ENCODE measurements at places on chromosomes 3 and 15.

DNA sequence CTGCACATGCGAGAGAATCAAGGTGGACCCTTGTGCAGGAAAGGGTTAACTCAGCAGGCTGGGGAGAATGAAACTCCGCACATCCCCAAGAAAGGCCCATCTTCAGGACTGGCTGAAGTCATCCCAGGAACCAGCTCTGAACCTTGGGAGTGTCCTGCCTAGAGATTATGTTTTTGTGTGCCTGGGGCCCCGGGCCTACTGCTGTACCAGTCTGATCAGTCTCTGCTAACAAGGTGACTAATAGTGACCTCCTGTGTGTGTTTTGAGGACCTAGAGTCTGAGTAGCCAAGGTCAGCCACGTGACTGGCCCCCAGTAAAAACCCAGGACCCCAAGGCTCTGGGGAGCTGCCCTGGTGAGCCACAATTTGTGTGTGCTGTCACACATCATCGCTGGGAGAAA lies 58.2 kb downstream of the CYFIP1 start:
- DNase-seq = no peak

DNA sequence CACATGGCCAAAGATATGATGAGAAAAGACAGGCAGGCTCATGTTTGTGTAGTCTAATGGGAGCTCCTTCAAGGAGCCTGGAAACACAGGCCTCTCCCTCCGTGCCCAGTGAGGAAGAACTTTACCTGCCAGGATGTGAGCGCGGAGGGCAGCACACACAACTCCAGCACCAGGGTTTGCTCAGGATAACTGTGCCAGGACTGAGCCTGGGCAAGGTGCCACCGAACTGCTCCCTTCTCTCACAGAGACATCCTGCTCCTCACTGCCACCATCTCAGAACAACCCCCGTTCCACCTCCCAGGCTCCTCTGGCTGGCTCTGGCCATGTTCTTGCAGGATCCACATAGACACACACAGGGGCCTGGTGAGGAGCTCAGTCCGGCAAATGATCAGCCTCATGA lies 87.4 kb downstream of the NUP210 start:
- DNase-seq = no peak

GRCh38 chr3:134797057-134797740 lies 2.1 kb downstream of the EPHB1 start:
- no peak for DNase-seq

DNA sequence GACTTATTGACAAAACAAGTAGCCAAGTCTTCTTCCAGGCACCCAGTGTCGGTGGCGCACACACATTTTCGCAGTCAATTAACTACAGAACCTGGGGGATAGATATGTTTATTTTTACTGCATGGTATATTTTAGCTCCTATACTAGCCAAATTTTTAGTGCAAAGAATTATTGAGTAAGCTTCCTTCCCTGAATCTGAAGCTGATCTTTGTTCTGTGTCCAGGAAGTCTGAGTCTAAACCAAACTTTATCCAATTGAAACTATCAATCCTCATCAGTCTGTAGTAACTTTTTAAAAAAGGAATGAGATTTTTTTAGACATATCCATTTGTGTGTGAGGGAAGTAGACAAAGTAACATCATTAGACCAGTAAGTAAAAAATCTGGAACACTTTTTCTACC lies 133.1 kb downstream of the GADL1 start:
- DNase-seq = no peak

DNA sequence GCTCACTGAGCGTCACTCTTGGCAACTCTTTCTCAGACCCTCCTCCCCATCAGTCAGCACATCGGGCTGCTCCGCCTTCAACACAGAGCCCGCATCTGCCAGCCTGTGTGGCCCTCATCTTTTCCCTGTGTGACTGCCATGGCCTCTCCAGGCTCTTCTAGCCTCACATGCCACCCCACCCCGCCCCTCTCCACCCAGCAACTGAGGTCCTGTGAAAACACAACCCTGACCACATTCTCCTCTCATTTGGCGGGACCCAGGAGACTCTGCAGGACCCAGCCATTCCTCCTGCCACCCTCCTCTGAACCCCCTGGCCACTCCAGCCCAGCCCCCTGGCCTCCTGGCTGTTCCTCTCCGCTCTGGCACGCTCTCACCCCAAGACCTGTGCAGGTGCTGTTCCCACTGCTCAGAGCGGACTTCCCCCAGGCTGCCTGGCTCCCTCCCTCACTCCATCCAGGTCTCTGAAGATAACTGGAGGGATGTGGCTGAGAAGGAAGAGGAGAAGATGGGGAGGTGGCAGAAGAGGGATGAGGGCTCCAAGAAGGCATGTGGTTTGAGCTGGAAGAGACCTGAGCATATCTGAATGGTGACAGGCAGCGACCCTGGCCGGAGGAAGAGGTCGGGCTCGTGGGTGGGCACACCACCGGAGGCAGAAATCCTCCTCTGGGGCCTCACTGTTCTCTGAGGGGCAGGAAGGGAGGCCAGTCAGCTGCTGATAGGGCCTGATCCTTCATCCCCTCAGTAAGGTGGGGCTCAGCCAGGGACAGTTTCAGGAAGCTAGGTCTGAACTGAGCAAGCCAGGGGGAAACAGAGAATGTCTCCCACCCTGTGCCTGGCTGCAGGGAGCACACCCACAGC lies 111.2 kb upstream of the RPL32 start:
- DNase-seq = no peak

- DNase-seq = no peak
Observed at GRCh38 chr3:101807888-101808287, 28.9 kb downstream of the NXPE3 start.

DNA sequence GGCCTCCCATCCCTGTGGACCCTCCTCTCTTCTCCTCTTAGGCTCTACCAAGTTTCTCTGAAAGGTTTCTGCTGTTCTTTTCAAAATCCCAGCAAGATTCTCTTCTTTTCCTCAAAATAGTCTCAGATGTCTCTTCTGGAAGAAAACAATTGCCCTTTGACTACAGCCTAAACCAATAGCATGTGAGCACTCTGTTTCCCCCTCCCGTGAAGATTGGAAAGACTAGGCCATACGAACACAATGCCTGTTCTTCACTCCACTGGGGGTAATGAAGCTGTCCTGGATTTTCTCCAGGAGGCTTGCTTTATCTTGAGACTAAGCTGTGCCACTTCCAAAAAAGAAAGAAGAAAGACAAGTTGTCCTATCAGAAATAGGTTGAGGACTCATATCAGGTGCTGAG lies 178.7 kb upstream of the MCTP2 start:
- DNase-seq = no peak

DNA sequence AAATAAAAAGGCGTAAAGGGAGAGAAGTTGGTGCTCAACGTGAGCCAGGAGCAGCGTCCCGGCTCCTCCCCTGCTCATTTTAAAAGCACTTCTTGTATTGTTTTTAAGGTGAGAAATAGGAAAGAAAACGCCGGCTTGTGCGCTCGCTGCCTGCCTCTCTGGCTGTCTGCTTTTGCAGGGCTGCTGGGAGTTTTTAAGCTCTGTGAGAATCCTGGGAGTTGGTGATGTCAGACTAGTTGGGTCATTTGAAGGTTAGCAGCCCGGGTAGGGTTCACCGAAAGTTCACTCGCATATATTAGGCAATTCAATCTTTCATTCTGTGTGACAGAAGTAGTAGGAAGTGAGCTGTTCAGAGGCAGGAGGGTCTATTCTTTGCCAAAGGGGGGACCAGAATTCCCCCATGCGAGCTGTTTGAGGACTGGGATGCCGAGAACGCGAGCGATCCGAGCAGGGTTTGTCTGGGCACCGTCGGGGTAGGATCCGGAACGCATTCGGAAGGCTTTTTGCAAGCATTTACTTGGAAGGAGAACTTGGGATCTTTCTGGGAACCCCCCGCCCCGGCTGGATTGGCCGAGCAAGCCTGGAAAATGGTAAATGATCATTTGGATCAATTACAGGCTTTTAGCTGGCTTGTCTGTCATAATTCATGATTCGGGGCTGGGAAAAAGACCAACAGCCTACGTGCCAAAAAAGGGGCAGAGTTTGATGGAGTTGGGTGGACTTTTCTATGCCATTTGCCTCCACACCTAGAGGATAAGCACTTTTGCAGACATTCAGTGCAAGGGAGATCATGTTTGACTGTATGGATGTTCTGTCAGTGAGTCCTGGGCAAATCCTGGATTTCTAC lies at the start of gene RARB:
Gene RARB (plus strand): TSS at position 322 of the 847 bp plus-strand sequence. CDS start 469 bp downstream, at position 791.
- no peak for DNase-seq

GRCh38 chr15:52095597-52096262 lies 16.8 kb downstream of the BCL2L10 start:
- no peak for DNase-seq

DNA sequence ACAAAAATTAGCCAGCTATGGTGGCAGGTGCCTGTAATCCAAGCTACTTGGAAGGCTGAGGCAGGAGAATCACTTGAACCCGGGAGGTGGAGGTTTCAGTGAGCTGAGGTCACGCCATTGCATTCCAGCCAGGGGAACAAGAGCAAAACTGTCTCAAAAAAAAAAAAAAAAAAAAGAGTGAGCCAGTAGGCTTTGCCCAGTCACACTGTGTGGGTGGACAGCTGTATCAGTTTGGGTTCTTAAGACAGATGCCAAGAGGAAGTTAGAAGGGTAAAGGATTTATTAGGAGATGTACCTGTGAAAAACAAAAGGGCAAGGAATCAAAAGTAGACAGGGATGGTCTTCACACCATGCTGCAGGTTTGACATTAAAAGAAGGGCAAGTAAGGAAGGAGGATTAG lies 86.1 kb upstream of the CGNL1 start:
- no peak for DNase-seq

- DNase-seq = peak; percentile 44
Observed at GRCh38 chr15:63905558-63906265, 72.0 kb upstream of the HERC1 start.

GRCh38 chr3:51617597-51617996 lies 53.5 kb upstream of the TEX264 start:
- DNase-seq = no peak

GRCh38 chr3:187618722-187619121 lies 51.5 kb downstream of the SST start:
- no peak for DNase-seq

DNA sequence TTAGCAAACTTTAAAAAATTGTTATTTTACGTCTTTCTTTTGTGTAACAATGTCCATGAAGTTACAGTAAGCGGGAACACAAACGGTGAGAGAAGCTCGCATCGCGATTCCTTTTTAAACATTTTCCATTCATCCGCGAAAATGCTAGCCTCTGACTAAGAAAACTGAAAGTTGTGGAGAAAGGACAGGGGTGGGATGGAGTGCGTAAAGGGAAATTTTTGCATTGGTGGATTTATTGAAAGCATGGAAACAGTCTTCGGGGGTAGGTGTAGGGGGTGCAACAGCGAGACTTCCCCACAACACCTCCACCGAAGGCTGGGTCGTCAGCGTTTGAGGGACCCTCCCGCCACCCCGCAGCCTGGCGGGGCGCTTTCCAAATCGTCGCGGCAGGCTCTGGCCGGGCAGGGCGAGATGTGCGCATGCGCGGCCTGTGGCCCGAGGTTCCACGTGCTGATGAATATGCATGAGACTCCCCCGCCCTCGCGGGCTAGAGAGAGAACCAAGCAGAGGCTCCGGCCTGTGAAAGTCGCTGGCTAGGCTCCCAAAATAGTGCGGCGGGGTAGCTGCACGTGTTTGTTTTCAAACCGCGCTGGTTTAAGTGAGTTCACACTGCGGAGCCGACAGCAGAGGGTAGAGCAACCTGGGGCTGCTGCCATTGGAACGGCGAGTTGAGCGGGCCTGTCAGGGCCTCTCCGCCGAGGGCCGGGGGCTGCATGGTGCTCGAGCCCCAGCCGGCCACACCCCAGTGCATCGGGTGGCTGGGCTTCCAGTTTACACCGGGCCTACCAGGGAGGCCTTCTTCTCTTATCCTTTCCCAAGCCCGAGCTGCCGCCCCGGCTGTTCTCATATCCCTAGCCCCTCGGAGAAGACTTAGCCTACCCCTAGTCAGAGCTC lies 9.9 kb downstream of the ZIC1 start:
- no peak for DNase-seq

DNA sequence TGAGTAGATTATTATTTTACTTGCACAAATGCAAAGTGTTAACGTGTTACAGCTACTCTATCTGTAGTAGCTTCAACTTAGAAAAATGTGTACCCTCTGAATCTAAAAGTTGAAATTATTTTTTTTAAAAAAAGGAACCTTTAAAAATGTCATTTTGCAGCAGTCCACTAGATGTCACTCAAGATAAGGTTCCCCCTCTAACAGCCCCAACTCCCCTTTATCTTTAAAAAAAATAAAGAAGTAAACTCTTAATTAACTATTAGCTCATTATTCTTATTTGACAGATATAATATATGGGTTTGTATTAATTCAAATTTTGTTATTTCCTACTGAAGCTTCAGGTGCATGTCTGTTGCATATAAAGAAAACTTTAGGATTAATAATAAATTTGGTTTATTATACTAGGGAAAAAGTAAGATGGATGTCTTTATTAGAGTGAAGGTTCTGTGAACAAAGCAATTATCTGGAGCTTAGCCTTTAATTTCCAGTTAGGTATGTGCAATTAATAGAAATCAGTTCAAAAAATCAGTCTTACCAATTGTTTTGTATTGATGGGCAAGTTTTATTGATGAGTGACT lies 288.5 kb downstream of the VGLL3 start:
- no peak for DNase-seq

- no peak for DNase-seq
Observed at GRCh38 chr3:169299889-169300288, 363.6 kb downstream of the MECOM start.

- DNase-seq = no peak
Observed at GRCh38 chr3:66823009-66823397, 175.1 kb upstream of the KBTBD8 start.

DNA sequence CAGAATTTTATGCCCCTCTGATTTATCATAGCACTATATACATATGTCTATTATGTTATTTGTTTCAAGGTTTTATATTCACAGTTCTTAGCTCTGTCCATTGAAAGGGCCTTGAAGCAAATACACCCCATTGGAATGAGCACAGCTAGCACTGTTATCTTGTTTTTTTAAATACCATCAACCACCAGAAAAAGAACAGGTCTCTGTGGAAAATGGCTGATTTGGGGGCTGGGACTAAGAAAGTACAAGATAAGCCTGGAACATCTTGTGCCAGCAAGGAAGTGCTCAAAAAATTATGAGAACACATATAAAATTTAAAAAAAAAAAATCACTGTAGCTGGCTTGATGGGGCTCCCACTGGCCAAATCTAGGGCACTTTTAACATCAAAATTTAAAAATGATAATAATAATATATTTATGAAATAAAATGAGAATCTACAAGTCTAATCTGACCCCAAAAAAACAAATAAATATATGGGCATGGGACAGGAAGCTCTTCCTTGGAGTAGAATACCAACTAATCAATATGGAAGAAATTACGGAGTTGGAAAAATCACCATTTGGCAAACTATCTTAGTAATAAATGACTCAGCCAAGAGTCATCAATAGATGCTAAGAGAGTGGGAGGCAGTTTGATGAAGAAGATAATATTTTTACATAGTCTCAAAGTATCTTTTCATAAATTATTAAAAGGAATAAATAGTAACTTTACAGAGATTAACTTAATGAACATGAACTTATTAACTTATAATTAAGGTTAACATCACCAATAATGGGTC lies 20.5 kb downstream of the IFT80 start:
- no peak for DNase-seq

GRCh38 chr3:16066975-16067374 lies 107.5 kb upstream of the GALNT15 start:
- DNase-seq = no peak

Measured in GM19239 (cell line).